Hematopoietic multipotent progenitor cell treated with erythropoietin and hydrocortisone succinate and interleukin-3 and kit ligand, for 6 days (in vitro differentiated cells): ENCODE measurements at places on chromosomes 1 and 21.

DNA sequence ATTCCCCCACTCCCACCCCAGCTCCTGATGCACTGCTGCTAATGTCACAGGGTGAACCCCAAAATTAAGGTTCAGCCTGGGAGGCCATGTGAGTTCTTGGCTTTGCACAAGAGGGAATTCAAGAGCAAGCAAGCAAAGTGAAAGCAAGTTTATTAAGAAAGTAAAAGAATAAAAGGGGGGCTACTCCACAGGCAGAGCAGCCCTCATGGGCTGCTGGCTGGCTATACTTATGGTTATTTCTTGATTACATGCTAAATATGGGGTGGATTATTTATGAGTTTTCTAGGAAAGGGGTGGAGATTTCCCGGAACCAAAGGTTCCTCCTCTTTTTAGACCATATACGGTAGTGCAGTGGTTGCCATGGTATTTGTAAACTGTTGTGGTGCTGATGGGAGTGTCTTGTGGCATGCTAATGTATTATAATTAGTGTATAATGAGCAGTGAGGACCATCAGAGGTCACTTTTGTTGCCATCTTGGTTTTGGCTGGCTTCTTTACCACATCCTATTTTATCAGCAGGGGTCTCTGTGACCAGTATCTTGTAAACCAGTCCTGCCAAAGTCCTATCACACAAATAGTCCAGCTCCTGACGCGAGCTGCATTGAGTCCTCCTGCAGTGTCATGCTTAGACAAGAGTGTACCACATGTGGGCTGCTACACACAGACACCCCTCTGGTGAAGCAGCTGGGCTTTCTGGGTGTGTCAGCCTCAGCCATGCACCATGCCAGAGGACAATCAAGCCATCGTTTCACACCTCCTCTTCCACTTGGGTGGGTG, 46.4 kb upstream of the CSF1 start:
- DNase-seq, result peak; percentile 83

- no peak for DNase-seq
Measured at GRCh38 chr21:37153196-37153934, 80.3 kb downstream of the TTC3 start.

DNA sequence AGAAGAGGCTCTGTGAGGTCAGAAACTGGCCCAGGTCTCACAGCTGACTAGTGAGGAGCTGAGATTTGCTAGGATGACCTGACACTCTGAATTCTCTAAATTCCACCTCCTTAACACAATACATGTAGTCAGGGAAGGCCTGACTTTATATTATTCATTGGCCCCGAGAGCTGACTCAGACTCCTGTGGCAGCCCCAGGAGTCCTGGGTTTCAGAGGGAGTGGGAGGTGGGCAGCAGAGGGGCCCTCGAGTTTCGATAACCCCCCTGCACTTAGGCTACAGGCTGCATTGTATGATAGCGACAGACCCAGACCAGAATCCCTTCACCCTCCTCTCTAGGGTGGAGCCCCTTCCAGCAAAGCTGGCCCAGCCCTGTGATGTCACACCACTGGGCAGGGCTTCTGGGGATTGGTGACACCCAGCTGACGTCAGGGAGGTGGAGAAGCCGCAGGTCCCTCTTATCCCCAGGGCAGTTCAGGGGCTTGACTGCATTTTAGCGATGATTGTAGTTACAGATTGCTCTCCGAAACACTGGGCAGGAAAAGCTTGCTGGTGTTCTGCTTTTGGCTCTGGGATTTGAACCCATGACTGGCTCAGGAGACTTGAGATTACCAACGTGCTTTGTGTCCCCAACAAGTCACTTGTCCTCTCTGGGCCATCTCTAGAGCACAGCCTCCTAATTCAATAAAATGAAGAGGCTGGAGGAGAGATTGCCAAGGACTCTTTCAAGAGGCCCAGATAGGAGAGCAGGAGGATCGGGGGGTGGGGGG, 17.0 kb upstream of the GPR37L1 start:
- peak; percentile 78 for DNase-seq

DNA sequence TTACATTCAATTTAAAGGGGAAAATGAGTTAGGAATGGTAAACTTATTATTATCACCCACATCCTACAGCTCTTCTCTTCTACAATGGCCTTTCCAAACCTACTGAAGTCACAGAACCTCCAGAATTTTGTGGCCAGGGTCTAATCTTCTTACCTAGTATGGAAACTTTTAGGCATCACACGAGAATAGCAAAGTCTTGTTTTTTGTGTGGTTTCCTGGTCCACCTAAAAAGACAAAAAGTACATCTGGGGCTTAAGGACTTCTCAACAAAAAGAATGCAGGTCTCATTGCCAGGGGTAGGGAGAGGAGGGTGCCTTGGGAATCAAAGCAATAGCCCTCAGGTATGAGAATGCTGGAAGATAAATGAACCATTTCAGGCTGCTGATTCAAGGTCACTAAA, 345.3 kb downstream of the LMX1A start:
- DNase-seq, result no peak

DNA sequence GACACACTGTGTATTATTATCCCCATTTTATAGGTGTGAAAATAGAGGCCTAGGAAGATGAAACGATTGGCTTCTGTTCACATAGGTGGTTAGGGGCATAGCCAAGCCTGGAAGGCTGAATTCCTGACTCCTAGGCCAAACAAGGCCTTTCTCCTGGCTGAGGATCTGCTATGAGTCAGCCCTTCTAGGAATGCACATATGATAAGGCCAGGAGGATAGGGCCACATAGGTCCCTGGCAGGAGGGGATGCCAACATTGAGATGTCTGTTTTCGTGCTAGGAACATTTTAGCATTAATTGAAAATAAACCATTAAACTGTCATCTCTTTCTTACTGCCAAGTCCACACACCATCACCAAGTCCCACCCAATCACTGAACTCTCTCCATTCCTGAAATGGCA, 9.2 kb downstream of the CSMD2 start:
- no peak for DNase-seq

DNA sequence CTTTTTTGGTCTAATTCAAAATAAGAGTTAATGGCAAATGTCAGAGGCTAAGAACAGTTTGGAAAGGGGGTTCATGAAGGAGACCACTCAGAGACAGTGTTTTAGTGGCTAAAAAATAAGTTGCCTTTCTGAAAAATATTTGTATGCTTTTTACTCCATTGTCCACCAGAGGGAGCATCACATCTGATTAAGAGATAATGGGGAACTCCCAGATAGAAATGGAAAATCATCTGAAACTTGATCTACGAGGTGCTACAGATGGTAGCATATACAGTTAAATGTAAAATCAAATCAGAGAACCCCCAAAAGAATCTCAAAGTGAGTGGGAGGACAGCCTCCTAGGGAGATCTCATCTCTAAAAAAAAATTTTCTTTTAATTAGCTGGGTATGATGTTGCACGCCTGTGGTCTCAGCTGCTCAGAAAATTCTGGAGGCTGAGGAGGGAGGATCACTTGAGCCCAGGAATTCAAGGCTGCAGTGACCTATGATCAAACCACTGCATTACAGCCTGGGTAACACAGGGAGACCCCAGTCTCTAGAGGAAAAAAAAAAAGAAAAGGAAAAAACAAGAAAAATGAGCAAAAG, 9.7 kb downstream of the SMYD3 start:
- peak; percentile 93 for DNase-seq

- no peak for DNase-seq
Measured at GRCh38 chr1:72911656-72912055, 629.3 kb upstream of the NEGR1 start.

DNA sequence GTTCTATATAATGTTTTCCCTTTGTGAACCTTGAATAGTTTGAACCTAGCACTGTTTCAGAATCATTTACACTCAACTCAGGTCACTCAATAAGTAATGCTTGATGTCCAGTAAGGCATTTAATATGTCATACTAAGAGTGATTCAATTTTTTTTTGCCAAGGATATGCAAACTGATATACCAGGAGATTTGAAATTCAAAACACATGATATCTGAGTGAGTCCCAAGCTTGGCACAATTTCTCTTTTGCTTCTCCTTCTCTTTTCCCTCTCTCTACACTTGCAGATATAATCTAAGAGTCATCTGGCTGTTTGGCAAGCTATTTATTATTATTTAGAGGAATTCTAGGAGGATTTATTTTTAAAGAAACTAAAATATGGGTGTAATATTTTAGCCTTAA, 61.6 kb upstream of the SPAG17 start:
- no peak for DNase-seq

- peak; percentile 93 for DNase-seq
Measured at GRCh38 chr1:206030714-206031113, 7.0 kb upstream of the CTSE start.
